ENCODE measurements at places on chromosomes 12 and 14. TPM values are rescaled to one million over a fixed set of nuclear protein-coding genes. Genes with fewer than 3 reads are reported as not detected.

Gene GAS2L3
- total RNA-seq = 2.6 TPM

Gene SDR9C7
- total RNA-seq = not detected

Gene FANCM
- 14.6 TPM for total RNA-seq

Gene PTPN21
- 0.12 TPM for total RNA-seq

Gene SERPINA10
- total RNA-seq = not detected

- DNase-seq = no peak
Measured at GRCh38 chr12:25701290-25701689, 148.2 kb upstream of the LMNTD1 start.

- no peak for DNase-seq
Measured at GRCh38 chr12:98352218-98352811, 163.1 kb upstream of the TMPO start.

DNA sequence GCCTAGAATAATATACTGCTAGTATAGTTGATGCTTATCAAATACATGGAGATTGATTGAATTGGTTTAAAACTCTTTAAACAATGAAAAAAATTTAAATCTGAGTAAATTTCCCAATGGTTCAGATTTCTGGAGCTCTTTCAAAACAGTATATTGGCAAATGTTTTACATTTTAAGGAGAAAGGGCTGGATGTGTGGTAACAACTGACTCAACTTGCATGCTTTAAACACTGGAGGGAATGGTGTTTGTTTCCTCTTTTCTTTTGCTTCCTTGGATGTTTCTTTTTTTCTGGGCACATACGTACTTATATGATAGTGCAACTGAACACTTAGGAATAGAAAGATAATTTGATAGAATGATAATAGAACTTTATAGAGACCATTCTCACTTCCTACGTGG lies 73.8 kb upstream of the RFX4 start:
- DNase-seq = no peak

DNA sequence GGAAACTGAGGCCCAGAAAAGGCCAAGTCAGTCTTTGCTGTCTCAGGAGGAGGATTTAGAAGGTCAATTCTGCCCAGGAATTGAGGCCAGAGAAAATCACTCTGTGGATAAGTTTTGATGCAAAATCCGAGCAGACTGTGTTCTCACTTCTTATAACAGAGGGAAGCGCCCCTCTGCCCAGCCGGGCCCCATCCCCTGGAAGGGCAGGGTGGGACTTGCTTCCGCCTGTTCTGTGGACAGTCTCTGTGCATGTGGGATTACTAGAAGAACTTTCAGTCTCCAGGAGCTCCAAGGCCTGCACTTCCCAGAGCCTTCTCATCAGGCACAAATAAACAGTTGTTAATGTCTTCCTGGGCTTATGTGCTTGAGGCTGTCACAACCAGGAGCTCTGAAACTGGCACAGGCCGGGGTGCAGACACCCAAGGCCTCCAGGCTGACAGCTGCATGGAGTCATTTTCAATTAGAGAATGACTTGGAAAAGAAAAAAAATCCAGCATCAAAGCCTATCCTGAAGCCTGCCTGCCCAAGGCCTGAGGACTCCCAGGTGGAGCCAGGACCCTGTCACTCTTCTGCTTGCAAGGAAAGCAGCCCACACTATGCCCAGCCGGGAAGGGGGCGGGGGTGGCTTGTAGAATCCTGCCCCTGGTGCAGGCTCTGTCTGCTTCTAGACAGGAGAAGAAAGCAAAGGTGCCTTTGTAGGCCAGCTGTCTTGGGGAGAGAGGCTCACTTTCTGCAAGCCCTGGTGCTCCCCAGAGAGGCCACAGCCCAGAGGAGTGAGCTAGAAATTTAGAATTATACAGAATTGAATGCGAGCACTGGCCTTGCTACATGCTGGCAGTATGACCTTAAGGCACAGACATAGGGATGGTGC lies 84.7 kb downstream of the NTF3 start:
- no peak for DNase-seq

DNA sequence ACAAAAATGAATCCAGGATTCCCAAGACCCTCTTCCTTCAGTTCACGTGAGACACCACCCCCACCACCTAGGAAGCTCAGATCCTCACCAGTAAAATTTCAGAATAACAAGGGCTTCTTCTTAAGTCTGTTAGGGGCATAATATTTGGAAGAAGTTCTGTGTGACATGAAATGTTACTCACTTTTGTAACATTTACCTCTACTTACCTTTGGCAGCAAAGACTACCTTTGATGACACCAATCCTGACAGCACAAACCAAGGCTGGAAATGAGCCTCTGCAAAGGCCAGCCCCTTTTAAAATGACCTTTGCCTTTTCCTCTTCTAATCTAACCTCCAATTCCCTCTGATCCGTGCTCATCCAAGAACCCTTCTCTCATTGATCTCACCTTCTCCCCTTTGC lies 19.4 kb upstream of the KRT77 start:
- DNase-seq = no peak

DNA sequence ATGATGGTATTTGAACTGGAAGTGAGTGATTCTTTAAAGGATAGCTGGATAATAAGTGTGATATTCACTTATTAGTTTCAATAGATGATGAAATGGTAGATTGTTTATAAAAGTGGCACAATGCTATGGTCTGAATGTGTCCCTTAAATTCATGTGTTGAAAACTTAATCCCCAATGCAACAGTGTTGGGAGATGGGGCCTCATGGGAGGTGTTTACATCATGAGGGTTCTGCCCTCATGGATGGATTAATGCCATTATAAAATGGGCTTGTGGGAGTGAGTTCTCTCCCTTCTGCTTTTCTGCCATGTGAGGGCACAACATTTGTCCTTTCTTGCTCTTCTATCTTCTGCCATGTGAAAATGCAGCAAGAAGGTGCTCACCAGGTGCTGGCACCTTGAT lies 134.0 kb downstream of the SLC38A1 start:
- DNase-seq = no peak

DNA sequence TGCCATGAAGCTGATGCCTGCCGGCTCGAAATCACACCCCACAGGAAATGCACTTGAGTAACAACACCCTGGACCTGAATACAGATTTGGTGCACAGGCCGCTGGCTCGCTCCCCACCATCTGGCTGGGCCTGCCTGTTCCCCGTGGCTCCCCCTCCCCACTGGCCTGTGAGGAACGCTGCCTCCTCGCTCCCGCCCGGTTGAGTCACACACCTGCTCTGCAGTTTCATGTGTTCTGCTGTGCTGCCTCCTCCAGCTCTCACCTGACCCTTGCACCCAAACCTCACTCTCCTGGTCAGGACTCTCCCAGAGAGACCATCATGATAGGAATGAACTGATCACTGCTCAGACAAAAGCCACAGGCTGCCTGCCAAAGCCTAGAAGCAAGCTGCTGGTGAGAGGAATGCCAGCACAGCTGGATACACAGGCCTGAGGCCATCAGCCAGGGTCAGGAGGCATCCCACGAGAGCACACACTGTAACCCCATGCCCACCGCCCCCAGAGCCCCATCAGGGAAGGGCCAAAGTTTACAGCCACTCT lies 3.8 kb upstream of the SIVA1 start:
- DNase-seq = no peak

All from activated CD4-positive, alpha-beta T cell treated with anti-CD3 and anti-CD28 coated beads for 36 hours (primary cell).